ENCODE measurements at places on chromosomes 6 and 20.
A peak's percentile ranks its signal among the peaks of the same experiment; 100 is the strongest.

DNA sequence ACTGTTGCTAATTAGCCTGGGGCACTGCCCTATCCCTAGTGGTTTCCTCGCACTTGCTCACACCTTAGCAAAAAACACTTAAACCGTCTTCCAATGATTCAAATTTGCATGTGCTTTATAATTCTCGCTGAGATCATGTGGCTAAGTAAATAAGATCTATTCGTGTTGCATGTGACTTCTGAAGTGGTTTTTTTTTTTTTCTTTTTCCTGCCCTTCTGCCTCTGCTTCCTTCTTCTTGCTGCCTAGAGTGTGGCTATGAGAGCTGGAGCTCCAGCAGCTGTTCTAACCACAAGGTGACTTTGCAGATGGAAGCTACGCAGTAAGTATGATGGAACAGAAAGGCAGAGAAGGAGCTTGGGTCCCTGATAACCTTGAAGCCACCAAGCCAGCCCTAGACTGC lies 36.5 kb downstream of the SULF2 start:
- H3K27me3 ChIP-seq = no peaks in the 10 kb centered on the region
- DNase-seq = no peak
- H3K4me3 ChIP-seq = no peak overlapping the region
- peaks cover 6% of the 10 kb centered on the region for H3K4me1 ChIP-seq
- H3K27ac ChIP-seq = peak overlapping the region; percentile 33

- no peak overlapping the region for H3K4me3 ChIP-seq
- no peaks in the 10 kb centered on the region for H3K27me3 ChIP-seq
- H3K27ac ChIP-seq = no peak overlapping the region
Observed at GRCh38 chr20:54822386-54822785, 347.0 kb downstream of the DOK5 start.

DNA sequence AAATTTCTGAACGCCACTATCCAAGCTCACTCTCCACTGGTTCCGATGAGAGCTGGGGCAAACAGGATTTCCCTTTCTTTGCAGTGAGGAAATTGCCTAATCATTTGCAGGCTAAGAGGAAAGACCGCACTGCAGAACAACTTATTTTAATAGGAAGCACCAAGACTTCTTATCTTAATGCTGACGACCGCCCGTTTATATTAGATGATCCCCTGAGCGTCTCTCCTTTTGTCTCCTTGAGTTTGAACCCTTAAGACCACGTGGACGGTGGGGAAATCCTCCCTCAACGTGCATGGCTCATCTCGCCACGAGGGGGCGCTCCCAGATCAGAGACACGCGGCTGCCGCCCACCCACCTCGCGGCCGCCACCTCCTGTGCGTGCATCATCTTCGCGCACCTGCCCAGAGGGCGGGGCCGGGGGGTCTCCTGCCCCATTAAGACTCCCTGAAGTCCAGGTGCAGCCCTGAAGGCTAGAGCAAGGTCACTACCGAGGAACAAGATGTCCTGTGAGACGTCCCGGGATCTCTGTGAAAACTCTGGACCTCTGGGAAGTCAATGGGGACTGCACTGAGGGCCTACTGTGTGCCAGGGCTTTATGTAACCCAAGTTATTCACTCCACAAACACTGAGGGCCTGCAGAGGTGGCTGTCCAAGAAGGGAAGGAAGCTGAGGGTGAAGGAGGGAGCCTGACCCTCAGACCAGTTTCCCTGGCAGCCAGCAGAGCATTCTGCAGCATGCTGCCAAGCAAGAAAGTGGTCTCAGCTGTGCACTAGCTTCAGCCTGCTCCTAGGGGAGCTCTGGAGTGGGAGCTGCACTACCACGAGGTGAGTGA lies 28.1 kb downstream of the PDYN start:
- H3K4me3 ChIP-seq = peak overlapping the region; percentile 18
- H3K27me3 ChIP-seq = peaks cover 5% of the 10 kb centered on the region
- H3K27ac ChIP-seq = no peak overlapping the region

- no peak overlapping the region for H3K4me3 ChIP-seq
- H3K27me3 ChIP-seq = peaks cover 55% of the 10 kb centered on the region
- peak; percentile 90 for DNase-seq
- H3K27ac ChIP-seq = no peak overlapping the region
Observed at GRCh38 chr6:41367700-41368099, 32.3 kb downstream of the NCR2 start.

DNA sequence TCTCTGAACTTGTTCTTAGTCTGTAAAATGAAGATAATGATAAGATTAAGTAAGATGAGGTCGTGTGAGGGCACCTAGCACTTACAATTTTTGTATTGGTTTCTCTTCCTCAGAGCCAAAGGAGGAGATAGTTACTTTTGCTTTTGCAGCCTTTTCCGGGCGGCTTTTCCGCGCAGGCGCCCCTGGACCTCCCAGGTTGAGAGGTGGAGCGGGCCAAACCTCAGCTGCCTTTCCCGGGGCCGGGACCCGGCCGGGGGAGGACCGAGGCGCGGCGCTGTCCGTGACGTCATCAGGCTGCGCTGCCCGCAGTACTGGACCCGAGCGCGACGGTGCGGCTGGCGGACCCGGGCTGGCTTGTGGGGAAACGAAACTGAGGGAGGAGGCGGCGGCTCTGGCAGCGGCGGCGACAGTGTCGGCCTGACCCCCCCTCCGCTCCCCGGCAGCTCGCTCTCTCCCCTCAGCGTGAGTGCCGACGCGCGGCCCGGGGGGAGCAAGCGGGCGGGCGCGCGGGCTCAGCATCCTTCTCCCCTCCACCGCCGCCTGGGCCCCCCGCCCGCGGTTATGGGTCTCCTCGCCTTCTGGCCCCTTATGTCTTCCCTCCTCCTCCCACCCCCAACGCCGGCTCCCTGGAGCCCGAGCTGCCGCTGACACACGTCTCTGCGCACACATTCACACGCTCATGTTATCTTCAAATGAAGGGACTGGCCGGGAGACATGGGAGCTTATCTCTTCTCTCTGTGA lies at the start of gene CMTR1:
Gene CMTR1, plus strand, starts transcription at position 306 of the 741 bp plus-strand sequence. CDS start 2,409 bp downstream, outside the sequence.
- H3K36me3 ChIP-seq = peaks cover 14% of the 10 kb centered on the region
- H3K27ac ChIP-seq = peak within 1 kb of the TSS; percentile 84
- peak; percentile 83 for DNase-seq
- peak within 1 kb of the TSS; percentile 83 for H3K4me3 ChIP-seq
- H3K4me1 ChIP-seq = peaks cover 12% of the 10 kb centered on the region

DNA sequence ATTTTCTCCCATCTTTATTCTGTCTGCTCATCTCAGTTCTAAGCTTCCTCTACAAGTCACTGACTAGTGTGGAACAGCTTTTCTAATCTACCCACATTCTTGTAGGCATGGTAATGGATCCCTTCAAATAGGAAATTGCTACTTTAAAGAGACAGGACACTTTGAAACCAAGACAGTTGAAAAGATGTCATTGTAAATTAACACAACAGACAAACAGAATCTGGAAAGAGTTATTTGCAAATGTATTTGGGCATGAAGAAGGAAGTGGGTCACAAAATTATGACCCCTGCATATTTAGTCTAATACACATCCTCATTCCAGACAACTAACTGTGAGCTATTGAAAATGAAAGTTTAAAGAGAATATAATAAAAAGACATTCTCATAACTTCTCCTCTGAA lies 298.2 kb upstream of the MARCKS start:
- H3K36me3 ChIP-seq = no peaks in the 10 kb centered on the region
- no peaks in the 10 kb centered on the region for H3K27me3 ChIP-seq
- H3K27ac ChIP-seq = peak overlapping the region; percentile 51

DNA sequence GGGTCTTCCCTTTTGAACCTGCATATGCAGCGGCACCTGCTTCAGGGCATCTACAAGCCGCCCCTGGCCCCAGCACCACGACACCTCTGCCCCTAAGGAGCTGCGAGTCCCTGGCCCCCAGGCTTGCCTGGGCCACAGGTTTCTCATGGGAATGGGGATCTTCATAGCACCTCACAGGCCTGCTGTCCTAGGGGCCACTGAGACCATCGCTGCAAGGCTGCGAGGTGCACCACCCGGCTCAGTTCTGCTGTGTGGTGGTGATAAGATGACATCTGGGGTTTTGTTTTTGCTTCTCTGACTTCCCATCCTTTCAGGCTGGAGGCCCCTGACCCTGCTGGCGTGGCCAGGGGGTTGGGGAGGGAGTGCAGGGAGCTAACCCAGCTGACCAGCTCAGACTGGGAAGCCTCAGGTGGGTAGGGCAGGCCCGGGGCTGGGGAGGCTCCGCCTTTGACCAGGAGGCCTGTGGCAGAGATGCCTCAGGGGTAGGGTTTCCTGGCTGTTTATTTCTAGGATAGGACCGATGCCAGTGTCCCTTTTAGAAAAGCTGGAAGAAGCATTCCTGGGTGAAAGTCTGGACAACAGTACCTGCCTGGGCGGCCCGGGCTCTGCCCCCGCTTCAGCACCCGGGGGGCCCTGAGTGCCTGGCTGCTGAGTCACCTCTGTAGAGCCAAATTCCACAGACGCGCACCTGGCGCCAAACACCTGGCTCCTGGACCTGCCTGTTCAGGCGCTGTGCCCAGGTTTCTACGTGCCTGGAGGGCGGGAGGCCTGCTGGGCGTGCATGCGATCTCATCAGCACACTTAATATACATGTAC lies 264.7 kb downstream of the DLL1 start:
- no peak for DNase-seq
- no peak overlapping the region for H3K4me3 ChIP-seq
- peaks cover 4% of the 10 kb centered on the region for H3K27me3 ChIP-seq
- H3K27ac ChIP-seq = no peak overlapping the region
- peaks cover 8% of the 10 kb centered on the region for H3K4me1 ChIP-seq
- no peaks in the 10 kb centered on the region for H3K36me3 ChIP-seq

DNA sequence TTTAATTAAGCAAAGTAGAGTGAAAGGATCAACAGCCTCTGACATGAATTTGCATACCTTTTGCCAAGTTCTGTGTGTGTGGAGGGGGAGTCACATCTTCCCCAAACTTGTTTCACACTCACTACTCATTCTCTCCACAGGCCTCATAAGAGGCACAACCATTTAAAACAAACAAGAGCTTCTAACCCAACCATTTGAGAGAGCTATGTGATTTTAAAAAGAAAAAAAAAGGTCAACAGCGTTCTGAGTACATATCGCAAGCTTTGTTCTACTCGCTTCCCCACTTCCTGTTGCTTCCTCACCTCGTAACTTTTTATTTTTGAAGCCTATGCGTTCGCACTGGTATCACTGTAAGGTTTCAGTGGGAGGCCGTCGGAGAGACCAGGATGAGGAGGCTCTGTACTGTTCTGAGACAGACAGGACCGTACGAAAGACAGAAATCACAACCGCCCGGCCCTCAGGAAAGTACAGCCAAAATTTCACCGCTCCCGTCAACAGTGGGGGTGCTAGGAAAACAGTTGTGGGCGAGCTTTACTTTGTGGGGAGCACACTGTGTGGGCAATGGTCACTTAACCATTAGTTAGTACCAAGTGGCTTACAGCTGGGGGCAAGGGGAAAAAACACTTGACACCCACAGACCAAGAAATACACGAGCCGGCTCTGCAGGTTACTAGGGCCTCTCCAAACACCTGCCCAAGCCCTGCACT lies 61.3 kb downstream of the TRERF1 start:
- H3K27me3 ChIP-seq = no peaks in the 10 kb centered on the region
- no peaks in the 10 kb centered on the region for H3K36me3 ChIP-seq
- no peak overlapping the region for H3K4me3 ChIP-seq
- no peak overlapping the region for H3K27ac ChIP-seq

DNA sequence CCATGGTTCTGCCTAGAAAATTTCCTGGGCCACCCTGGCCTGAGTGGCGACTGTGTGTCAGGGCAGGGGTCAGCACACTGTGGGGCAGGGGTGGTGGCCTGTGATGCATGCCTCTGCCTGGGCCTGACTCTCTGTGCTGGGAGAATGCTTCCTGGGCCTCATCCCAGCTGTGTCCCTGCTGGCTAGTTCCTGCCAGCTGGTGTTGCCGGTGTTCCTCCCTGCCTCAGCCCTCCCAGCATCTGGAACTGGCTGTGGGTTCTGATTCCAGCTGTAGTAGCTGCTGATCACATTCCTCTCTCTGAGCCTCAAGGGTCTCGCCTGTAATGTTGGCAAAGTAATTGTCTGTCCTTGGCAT lies 101.5 kb downstream of the SYCP2 start:
- H3K4me1 ChIP-seq = peaks cover 44% of the 10 kb centered on the region
- H3K27me3 ChIP-seq = no peaks in the 10 kb centered on the region
- H3K4me3 ChIP-seq = no peak overlapping the region
- H3K36me3 ChIP-seq = peaks cover 33% of the 10 kb centered on the region

DNA sequence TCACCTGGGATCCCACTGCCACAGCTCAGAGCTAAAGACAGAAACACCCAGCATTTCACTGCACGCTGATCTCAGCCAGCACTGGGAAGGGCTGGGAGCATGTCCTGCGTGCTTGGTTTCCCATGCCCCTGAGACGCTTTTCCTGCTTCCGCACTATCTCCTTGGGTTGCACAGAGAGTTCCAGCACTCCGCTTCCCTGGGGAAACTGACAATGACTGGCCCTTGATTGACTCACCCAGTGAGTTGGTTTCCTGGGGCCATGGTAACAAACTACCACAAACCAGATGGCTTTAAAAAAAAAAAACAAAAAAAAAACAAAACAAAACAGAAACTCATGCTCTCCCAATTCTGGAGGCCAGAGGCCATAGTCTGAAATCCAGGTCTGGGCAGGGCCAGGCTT lies 14.8 kb upstream of the MAS1L start:
- no peak overlapping the region for H3K4me3 ChIP-seq
- DNase-seq = no peak
- no peaks in the 10 kb centered on the region for H3K4me1 ChIP-seq
- no peak overlapping the region for H3K27ac ChIP-seq

- no peaks in the 10 kb centered on the region for H3K27me3 ChIP-seq
- no peaks in the 10 kb centered on the region for H3K36me3 ChIP-seq
- H3K4me1 ChIP-seq = peaks cover 3% of the 10 kb centered on the region
- DNase-seq = no peak
- no peak overlapping the region for H3K4me3 ChIP-seq
Observed at GRCh38 chr6:12582421-12583110, 134.0 kb upstream of the PHACTR1 start.

- H3K4me3 ChIP-seq = no peak overlapping the region
- H3K36me3 ChIP-seq = no peaks in the 10 kb centered on the region
- H3K27me3 ChIP-seq = no peaks in the 10 kb centered on the region
- H3K27ac ChIP-seq = peak overlapping the region; percentile 67
Observed at GRCh38 chr6:1941534-1941933, 303.9 kb downstream of the GMDS start.

GRCh38 chr6:17721671-17722070 lies 14.9 kb upstream of the NUP153 start:
- H3K36me3 ChIP-seq = no peaks in the 10 kb centered on the region
- H3K4me3 ChIP-seq = no peak overlapping the region
- no peak overlapping the region for H3K27ac ChIP-seq
- no peak for DNase-seq

DNA sequence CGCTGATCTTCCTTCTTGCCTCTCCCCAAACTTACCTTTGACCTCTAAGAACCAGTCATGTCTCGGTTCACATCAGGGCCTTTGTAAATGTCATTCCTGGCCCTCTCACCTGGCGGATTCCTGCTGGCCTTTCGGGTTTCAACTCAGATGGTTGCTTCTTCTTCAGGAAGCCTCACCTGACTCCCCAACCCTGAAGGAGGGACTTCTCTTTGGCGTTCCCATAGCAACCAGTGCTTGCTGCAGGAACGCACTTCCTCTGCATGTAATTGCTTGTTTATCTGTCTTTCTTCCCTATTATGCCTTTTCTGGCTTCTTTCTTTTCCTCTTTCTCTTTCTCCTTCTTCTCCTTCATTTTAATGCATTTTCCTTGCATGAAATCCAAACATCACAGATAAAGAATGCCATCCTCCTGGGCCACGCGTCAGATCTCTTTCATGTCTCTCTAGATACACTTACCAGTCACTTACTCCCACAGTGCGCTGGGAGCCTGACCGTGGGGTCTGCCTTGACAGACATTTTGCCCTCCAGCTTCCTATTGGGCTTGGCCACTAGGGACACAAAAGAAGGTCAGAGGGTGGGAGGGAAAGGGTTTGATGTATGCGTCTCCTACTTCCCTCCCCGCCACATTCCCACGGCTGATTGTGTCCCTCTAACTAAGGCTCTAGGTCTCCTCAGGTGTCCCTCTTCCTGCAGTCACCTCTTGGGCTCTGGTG lies 295.7 kb upstream of the TSHZ2 start:
- H3K4me1 ChIP-seq = peaks cover 4% of the 10 kb centered on the region
- no peak overlapping the region for H3K27ac ChIP-seq
- H3K4me3 ChIP-seq = no peak overlapping the region
- H3K27me3 ChIP-seq = no peaks in the 10 kb centered on the region
- peak; percentile 84 for DNase-seq
